ENCODE measurements at places on chromosomes 6 and 20.

DNA sequence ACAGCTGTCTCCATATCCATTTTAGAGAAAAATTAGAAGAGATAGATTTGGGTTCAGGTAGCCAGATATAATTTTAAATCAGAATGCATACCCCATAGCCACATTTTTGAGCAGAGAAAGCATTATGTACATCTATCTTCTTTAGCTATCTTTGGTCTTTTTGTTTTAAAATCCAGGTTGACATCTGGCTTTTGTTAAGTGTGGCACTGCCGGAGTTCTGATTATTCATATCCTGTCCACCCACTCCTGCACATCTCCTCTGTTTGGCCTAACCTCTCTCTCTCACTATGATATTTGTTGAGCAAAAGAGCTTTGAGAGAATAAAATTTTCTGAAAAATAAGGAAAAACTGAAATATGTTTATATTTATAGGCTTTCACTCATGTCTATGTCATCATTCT lies 189.7 kb downstream of the PACRG start:
- DNase-seq, result no peak

DNA sequence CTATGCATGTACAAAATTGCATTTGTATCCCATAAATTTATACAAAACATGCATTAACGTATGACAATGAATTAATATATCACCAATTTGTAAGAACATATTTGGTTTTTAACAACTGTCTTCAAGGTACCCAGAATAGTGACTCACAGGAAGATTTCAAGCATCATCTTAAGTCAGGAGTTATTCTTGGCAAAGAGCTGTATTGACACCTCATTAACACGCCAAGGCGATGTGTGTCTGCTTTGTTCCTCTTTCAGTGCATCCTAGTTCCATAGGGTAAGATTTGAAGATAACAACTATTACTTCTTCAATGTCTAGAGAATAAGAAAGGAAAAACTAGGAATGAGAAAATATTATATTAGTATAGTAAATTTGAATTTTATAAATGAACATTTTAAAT lies 35.8 kb upstream of the TPD52L1 start:
- DNase-seq, result no peak

DNA sequence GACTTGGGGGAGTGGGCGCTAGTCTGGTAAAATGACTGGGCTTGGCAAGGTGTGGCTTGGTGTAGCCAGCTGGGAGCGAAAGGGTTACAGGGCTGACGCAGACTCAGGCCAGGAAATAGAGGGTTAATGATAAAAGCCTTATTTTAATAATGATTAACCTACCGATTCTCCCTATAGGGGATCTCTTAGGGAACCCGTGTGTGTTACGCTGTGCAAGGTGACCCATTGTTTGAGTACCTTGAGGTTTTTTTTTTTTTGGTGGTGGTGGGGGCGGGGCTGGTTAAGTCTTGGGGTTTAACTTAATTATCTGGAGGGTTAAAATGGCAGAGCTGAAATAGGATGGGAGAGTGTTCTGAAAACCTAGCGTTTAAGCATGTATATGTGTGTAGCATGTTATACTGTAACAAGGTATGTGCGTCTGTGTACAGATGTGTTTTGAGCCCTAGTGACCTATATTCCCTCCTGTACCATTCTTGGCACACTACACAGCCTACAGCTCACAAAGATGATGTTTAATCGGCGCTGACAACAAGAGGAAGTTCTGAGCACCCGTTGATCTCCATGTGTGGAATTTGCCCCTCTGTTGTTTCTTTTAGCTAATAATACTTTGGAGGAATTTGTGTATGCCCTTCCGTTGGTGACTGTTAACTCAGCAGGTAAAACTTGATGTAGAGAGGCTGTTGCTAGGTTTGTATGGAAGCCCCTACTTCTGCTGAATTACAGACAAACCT lies 1.3 kb downstream of the CARMIL1 start:
- DNase-seq, result peak; percentile 3

GRCh38 chr6:25899580-25900408 lies 25.8 kb upstream of the SLC17A3 start:
- DNase-seq, result no peak

- DNase-seq, result no peak
Measured at GRCh38 chr20:41406353-41406752, 39.7 kb upstream of the EMILIN3 start.

GRCh38 chr6:104472021-104472901 lies 387.5 kb downstream of the HACE1 start:
- no peak for DNase-seq

DNA sequence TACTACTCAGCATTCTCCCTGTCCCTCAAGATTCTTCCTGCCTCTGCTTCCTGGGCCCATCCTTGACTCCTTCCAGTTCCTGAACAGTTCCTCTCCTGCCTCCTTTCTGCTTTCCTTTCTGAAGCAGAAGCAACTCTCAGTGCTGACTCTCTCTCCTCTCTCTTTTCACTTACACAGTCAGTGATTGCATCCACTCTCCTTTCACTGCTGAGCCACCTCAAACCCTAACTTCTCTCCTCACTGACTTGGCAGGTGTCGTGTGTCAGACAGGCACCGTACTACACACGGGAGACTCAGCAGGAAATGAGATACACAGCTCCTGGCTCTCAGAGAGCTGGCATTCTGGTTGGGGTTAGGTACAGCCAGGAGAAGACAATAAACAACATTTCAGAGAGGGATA lies 5.6 kb downstream of the ABHD16A start:
- DNase-seq, result no peak

- no peak for DNase-seq
Measured at GRCh38 chr20:44792796-44793195, 17.6 kb downstream of the RIMS4 start.

- DNase-seq, result peak; percentile 25
Measured at GRCh38 chr6:111057074-111057752, 30.1 kb upstream of the SLC16A10 start.

GRCh38 chr20:62360854-62361798 lies 6.0 kb downstream of the LAMA5 start:
- no peak for DNase-seq

- DNase-seq, result no peak
Measured at GRCh38 chr6:73131706-73132105, 93.6 kb downstream of the KHDC1L start.

- no peak for DNase-seq
Measured at GRCh38 chr6:116210750-116211425, 43.0 kb downstream of the TSPYL4 start.

DNA sequence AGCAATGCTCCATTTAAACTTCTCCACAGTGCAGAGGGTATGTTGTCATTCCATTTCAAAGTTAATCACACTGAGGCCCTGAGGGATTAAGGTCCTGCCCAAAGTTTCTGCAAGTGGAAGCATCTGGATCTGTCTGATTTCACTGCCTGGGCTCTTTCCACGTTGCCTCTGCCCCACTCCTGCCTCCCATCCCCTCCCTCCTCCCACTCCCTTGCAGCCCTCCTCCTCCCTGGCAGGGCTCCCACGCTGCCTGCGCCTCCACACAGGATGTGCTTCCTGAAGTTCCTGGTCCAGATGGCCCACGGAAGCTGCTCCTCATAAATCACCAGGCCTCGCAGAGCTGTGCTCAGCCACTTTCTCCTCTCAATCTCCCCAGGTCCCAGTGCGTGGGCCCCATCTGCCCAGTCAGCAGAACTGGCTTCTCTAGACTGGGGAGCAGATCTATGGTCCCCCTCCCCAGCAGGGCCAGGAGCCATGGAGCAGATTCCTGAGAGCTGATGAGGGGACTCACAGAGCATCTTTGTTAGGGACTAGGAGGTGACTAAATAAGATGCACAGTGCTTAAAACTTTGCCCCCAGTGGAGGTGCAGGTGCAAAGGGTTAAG lies 65.4 kb upstream of the MAFB start:
- DNase-seq, result no peak

DNA sequence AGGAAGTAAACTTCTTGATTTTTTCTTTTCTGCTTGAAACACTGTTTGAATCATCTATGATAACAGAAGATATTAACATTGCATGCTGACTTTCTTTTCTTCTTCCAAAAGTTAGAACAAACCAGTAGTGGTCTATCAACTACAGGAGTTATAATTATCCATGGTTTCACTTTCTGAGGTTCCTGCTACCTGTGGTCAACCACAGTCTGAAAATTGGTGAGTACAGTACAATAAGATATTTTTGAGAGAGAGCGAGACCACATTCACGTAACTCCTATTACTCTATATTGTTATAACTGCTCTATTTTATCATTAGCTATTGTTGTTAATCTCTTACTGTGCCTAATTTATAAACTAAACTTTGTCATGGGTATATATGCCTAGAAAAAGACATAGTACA lies 86.1 kb downstream of the MAP7 start:
- no peak for DNase-seq

GRCh38 chr20:59770851-59771250 lies 162.6 kb downstream of the SYCP2 start:
- DNase-seq, result no peak

DNA sequence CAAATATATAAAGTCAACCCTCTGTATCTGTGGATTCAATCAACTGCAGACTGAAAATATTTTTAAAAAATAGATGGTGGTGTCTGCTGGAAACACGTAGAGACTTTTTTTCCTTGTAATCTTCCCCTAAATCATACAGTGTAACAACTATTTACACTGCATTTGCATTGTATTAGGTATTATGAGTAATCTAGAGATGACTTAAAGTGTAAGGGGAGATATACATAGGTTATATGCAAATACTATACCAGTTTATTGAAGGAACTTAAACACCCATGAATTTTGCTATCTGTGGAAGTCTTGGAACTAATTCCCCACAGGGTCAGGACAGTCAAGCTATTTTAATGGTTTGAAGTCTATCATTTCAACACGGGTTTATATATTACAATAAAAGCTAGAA lies 10.2 kb downstream of the HDAC2 start:
- DNase-seq, result no peak

DNA sequence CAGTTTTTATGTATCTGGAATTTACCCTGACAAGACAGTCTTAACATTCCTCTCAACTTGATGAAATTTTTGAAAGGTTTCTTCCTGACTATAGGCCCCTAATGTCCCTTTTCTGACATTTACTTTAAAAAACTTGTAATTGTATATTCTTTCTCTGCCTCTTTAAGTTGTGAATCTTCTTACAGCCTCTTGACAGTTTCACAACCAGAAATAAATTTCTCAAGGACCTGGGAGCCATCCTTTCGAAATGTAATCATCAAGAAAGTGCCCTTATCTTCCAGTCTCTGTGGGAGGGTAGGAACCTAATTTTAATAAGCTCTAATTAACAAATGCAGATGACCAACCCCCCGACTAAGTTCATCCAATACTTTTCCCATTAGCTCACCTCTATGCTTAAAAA lies 403.6 kb upstream of the GJE1 start:
- no peak for DNase-seq

DNA sequence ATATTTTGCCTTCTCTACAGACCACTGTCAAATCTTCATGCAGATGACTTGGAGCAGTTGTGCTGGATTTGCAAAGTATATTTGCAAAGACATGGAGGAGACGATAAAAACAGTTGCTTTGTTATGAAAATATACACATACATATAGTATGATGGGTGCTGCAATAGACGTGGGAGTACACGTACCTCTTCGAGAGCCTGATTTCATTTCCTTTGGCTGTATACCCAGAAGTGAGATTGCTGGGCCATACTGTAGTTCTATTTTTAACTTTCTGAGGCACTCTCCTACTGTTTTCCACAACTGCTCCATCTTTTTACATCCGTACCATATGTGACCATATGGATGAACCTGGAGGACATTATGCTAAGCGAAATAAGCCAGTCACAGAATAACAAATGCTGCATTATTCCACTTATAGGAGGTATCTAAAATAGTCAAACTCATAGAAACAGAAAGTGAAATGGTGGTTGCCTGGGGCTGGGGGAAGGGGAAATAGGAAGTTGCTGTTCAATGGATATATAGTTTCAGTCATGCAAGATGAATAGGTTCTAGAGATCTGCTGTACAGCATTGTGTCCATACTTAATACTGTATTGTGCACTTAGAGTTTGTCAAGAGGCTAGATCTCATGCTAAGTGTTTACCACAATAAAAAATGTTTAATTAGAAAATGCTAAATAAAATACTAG lies 223.8 kb downstream of the HAO1 start:
- no peak for DNase-seq

GRCh38 chr6:17015551-17016381 lies 86.1 kb upstream of the STMND1 start:
- DNase-seq, result peak; percentile 41

- no peak for DNase-seq
Measured at GRCh38 chr6:43492673-43493072, 15.3 kb downstream of the TJAP1 start.

DNA sequence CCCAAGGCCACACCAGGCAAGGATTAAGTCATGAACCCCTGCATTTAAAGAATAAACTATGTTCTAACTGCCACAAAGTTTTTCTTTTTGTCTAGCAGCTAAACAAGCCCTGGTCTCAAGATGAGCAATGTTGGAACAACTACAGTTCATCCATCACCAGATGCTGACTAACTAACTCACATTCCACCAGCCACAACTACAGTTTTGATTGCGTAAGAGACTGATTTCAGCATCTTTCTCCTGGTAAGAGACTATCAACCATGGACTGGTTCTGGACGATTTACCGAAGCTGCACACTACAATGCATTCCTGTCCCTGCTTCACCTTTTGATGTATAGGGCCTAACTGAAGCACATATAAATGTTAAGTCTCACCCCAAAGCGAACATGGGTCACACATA lies 43.0 kb downstream of the F13A1 start:
- no peak for DNase-seq

GRCh38 chr6:15995493-15995892 lies 133.4 kb upstream of the MYLIP start:
- no peak for DNase-seq

GRCh38 chr6:3592371-3592941 lies 135.6 kb upstream of the SLC22A23 start:
- no peak for DNase-seq

- DNase-seq, result no peak
Measured at GRCh38 chr20:34998331-34998950, 42.8 kb downstream of the MYH7B start.

- peak; percentile 44 for DNase-seq
Measured at GRCh38 chr6:52394251-52394666, 25.9 kb upstream of the EFHC1 start.

GRCh38 chr6:4210629-4211419 lies 75.4 kb upstream of the ECI2 start:
- DNase-seq, result peak; percentile 13

GRCh38 chr6:51342393-51342792 lies 523.7 kb downstream of the TFAP2B start:
- no peak for DNase-seq

- no peak for DNase-seq
Measured at GRCh38 chr6:44627091-44627882, 239.8 kb downstream of the CDC5L start.

DNA sequence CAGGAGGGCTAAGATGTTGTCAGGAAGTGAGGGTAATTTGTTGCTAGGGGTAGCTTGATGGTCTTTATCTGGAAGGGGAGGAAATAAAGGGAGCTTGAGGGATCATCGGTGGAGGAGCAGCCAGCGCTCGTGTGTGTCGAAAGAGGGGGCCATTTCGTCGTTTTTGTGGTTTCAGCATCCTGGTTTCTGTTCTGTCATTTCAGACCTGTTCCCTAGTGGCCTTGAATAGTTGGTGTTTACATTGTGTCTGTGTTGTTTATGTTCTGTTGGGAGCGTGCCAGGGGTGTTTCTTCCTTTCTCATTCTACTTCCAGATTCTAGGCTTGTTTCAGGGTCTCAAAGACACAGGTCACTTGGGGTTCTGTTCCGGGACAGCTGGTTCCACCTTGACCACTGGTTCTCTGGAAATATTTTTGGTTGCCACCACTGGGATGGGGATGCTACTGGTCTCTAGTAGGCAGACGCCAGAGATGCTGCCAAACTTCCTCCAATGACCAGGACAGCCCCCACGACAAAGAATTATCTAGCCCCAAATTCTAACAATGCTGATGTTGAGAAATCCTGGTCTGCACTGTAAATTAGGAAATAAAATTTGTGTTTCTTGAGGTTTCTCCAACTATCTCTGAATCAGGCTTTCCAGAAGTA lies 113.9 kb upstream of the NAA20 start:
- DNase-seq, result peak; percentile 6

Data from central memory CD4-positive, alpha-beta T cell (primary cell).